ENCODE measurements at places on chromosomes 13 and 19. TPM values are rescaled to one million over a fixed set of nuclear protein-coding genes. Genes with fewer than 3 reads are reported as not detected.

DNA sequence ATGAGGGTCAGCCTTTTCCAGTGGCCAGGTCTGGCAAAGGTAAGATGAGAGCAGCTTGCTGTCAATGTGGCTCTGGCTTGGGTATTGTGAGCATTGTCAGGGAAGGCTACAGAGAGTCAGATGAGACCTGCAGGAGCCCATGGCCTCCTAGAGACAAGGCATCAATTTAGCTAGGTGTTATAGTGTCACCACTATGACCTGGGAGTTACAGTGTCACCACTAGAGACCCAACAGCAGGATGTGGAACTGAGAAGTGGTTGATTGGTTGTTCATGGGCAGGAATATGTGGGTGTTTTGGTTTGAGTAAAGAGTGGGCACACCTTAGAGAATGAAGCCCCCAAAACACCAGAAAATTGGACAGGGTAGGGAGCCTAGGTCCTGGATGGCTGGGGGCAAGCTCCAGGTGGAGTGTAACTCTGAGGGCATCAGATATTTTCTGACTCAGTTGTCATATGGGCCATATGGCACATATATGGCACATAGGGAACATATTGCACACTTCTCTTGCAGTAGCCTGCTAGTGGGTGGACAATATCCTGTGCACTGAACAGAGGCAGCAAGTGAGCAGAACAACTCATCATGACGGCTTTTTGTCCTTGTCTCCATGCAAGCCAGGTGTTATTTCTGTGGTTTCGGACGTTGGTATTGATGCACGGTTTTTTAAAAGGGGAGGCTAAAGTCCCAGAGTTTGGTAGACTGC is 46.3 kb upstream of the CEACAM21 start:
- no peak for DNase-seq

GRCh38 chr13:32443111-32443510 is 15.2 kb upstream of the N4BP2L1 start:
- no peak for DNase-seq

DNA sequence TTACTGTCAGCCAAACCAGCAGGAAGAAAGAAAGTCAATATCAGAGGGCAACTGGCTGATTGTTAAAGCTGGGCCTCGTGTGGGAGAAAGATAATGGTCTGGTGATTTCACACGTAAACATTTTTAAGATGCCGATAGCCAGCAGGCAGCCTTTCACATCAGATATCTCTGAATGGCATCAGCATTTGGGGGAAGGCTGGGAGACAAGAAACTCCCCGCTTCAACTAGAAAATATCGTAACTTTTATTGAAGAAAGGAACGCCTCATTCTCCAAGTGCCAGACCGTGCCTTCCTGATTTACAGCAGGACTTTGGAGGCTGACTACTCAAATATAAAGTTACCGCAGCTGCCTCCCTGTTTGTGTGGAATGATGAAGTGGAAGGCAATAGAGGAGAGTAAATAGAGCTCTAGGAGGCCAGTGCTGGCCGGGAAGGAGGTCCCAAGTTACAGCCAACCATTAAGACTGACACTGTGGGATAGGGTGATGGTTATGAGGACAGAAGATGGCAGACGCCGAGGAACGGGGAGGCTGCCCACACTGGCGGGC is 284.3 kb upstream of the MAB21L1 start:
- no peak for DNase-seq

- DNase-seq, result no peak
Measured at GRCh38 chr13:98480915-98481877, 95.7 kb downstream of the STK24 start.

ZNF561 gene
- 80.3 TPM for total RNA-seq

GRCh38 chr13:44906713-44907112 is 82.6 kb downstream of the NUFIP1 start:
- DNase-seq, result no peak

GRCh38 chr19:11581740-11582139 is 4.3 kb upstream of the ACP5 start:
- DNase-seq, result no peak

GRCh38 chr19:38710416-38710702 is 33.9 kb downstream of the CAPN12 start:
- DNase-seq, result no peak

Data from ureter (tissue), 1 donor.